Fibroblast of upper back skin (primary cell): ENCODE measurements at places on chromosomes 1 and 21.

DNA sequence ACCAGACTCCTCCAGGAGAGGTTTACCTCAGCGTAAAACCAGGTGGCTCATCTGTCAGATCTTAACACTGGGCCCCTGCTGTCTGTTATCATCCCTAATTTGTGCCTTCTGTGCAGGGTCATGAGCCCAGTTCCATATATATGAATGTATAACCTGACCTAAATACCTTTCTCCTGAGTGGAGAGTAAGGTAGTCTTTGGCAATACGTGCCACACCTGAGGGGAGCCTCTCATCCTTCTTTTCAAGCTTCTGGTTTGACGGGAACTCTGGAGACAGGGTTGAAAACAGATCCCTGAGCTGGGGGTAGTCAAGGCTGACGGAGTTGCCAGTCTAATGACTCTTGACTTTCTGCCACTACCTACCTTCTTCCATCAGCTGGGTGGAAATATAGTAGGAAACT is 4.1 kb downstream of the SFT2D2 start:
- no peak for DNase-seq

- no peak for DNase-seq
Measured at GRCh38 chr1:154411525-154411924, 6.4 kb downstream of the IL6R start.

GRCh38 chr1:150708595-150708994 is 11.6 kb upstream of the GOLPH3L start:
- DNase-seq = no peak

GRCh38 chr1:213180833-213181232 is 129.8 kb downstream of the RPS6KC1 start:
- no peak for DNase-seq

GRCh38 chr1:42282867-42283583 is 52.0 kb downstream of the FOXJ3 start:
- DNase-seq = peak; percentile 51

- DNase-seq = peak; percentile 41
Measured at GRCh38 chr1:8370046-8370881, 52.4 kb downstream of the SLC45A1 start.

DNA sequence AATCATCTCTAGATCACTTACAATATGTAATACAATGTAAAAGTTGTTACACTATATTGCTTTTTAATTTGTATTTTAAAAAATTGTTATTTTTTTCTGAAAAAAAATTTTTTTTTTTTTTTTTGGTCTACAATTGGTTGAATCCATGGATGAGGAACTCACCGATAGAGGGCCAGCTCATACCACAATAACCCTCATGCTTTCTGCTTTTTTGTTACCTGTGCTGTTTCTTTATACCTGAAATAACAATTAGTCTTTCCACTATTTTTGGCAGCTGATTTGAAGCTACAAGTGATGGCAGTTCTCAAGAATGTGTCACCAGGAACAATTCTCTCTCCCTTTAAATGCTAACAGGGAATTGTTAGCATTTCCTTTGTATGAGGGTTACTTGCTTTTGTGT is 12.0 kb downstream of the SMG7 start:
- DNase-seq = no peak

DNA sequence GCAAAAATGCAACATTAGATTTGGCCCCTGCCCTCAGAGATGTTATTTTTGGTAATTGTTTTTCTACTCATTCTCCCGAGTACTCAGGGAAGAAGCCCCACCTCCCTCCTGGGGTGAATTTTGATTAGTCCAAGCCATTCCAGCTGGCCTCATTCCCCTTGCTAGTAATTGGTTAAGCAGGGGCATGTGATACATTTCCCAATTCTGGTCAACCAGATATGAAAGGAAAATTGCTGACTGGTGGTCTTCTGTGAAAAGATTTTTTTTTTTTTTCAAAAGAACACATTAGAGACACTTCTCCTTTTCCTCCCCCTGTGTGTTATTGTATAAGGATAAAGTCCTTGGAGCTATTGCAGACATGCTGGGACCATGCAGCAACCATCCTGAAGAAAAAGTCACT is 71.1 kb upstream of the AKT3 start:
- DNase-seq = no peak

DNA sequence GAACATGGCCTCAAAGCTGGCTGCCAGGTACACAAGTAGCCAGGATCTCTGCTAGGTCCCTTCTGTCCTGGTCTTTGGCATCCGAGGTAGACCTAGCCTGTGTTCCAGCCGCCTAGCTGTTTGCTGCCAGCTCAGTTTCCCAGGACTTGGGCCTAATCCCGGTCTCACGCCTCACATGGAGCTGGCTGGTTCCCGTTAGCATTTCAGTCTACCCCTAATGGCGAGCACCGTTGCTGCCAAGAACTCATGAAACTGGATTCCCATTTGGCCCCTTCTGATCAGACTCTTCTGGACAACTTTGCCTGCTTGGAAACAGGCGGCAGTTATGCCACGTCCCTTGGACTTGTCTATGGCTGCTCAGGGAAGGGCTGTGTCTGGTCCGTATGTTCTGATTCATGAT is 26.2 kb upstream of the HHAT start:
- DNase-seq = no peak

DNA sequence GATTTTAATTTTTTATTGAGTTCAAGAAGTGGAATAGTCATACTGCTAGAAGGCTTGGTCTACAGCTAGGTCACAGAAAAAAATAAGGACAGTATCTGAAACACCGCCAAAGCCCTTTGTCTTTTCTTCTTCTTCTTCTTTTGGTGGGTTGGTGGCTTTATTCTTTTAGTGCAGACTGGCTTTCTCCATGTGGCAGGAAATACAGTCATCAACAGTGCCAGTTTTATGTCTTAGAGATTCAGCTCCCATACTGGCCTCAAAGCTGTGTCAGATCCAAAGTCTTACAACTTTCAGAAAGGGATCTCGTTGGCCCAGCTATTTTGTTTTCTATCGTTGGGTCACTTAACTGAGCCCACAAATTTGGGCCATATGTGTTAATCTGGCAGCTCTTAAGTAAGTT is 58.2 kb downstream of the FNBP1L start:
- no peak for DNase-seq

- no peak for DNase-seq
Measured at GRCh38 chr1:19425646-19426239, 59.6 kb downstream of the CAPZB start.

DNA sequence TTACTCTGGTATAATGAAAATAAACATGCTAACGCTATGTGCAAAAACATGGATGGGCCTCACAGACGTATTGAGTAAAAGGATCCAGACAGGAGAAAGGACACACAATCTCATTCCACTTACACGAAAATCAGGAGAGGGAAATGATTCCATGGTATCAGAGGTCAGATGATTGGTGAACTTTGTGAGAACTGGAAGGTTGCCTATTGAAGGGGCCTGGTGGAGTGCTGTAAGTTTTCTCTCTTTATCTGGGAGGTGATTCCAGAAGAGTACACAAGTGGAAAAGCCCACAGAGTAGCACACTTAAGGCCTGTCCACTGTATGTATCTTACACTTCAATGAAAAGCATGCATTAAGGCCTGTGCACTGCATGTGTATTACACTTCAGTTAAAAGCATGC is 9.6 kb downstream of the GSTM2 start:
- DNase-seq = no peak

DNA sequence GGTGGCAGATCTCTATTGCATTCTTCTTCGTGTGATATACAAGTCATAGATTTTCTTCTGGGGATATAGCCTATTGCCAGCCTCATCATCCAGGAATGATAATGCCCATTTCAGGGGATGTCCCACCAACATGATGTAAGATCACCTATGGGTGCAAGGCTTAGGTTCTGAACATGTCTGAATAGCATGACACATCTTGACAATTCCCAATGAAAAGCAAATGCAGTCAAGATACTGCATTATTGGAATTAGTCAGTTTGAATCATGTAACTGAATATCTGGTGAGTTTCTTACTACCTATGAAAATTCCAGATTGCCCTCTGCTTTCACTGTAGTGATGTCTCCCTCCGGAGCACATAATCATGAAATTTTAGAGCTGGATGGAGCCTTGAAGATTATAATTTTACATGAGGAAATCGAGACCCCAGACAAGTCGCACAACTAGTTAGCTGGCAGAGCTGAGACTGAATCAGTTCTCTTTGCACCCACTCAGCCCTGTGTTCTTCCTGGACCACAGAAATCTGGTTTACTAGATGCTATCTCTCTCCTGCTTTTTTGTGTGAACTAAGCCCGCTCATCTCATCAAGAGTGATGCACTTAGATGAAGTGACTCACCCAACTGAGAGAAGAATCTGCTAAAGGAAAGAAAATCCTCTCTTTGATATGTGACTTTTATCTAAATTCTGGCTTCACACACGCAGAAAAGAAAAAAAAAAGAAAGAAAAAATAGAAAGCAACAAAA is 65.0 kb downstream of the WDR64 start:
- peak; percentile 4 for DNase-seq

GRCh38 chr1:178574345-178574744 is 61.4 kb downstream of the TEX35 start:
- no peak for DNase-seq

- no peak for DNase-seq
Measured at GRCh38 chr1:90809093-90809492, 92.0 kb upstream of the BARHL2 start.

DNA sequence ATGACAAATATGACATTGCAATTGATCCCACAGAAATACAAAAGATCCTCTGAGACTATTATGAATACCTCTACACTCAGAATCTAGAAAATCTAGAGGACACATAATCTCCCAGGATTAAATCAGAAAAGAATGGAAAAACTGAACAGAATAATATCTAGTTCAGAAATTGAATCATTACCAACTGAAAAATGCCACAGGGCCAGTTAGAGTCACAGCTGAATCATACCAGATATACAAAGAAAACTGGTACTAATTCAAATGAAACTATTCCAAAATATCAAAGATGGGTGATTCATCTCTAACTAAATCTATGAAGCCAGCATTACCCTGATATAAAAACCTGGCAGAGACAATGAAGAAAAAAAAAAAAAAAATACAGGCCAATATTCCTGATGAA is 149.3 kb downstream of the BRINP3 start:
- DNase-seq = no peak

DNA sequence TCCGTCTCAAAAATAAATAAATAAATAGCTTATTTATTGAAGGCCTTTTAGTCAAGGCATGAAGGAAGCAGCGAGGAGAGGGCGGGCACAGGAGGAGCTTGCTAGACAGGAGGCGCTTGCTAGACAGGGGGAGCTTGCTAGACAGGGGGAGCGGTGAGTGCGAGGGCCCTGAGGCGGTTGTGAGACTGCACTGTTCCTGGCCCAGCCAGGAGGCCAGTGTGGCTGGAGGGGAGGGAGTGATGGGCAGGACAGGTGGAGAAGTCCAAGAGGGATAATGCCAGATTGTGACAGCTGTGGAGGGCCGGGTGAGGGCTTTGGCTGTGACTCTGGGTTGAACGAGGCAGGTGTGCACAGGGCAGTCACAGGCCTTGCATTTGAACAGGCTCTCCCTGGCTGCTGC is 18.2 kb downstream of the KIF17 start:
- DNase-seq = no peak

GRCh38 chr1:56533621-56534020 is 45.7 kb downstream of the PLPP3 start:
- DNase-seq = no peak

DNA sequence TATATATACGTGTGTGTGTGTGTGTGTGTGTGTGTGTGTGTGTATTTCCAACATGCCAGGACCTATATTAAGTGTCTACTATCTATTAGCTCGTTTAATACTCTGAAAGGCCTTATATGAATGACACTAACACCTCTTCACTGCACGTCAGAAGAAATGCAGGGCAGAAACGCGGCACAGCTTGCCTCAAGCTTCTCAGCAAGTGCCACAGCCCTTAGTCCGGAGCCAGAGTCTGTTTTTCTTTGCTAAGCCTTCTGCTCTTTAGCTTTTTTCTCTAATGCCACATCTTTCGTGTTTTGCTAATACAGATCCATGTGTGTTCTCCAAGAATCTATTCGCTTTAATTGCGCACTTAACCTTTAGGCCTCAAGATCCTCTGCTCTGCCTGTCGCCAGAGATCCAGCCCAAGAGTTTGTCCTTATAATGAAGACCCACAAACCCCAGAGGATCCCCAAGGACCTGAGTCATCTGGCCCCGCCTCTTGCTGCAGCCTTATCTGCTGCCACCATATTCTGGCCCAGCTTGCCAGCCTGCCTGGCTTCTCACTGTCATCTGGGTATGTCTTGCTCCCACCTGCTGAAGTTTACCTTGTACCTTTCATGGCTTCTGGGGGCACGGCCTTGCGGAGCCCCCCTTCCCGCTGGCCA is 2.0 kb upstream of the TRIM58 start:
- no peak for DNase-seq

DNA sequence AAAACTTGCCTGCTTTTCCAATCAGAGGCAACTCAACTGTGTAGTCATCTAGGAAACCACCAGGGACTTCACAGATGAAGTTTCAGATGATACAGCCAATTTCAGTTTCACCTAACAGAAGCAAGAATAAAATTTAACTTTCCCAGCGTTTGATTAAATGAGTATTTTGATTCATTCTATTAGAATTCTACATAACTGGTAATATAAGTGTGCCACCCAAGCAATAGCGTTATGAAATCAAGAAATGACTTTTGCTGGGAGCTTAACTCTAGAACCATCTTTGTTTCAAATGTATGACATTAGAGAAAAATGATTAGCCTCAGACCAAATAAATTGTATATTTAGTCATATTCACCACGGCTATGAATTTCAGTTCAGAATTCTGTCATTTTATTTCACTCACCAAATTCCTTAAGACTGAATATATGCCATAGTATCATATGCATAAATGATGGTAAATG is 239.3 kb downstream of the NRIP1 start:
- no peak for DNase-seq

DNA sequence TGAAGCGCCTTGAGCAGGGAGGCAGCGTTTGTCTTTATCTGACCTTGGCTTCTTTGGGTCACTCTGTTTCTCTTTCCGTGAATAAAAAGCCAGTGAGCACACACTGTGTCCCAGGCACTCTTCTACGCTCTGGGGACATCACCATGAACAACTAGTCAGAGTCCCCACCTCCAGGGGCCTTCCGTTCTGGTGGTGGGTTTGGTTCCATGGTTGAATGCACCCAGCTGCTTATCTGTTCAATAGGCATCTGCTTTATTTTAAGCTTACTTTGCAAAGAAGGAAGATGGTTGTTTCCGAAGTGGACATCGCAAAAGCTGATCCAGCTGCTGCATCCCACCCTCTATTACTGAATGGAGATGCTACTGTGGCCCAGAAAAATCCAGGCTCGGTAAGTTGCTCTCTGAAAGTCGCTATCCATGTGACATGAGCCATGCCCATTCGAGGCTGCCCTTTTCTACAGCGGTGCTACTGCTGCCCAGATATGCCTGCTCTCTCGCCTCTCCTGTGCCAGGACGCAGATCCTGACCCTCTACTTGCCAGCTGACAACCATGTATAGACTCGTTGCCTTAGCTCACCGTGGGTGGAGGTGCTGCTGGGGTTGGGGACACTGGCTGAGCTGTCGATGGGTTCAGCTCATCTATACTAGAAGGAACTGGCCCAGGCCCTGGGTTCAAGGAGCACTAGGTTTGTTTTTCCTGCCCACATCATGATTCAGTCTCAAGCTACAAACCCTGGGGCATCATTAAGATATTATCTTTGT is 5.9 kb downstream of the MX1 start:
- no peak for DNase-seq

GRCh38 chr1:202210385-202210784 is 16.8 kb downstream of the LGR6 start:
- DNase-seq = peak; percentile 28

GRCh38 chr1:58837886-58838285 is 54.0 kb upstream of the JUN start:
- no peak for DNase-seq
